T follicular helper cell (primary cell): ENCODE measurements at places on chromosomes 6 and 20.

- no peak for DNase-seq
These were observed 102.1 kb downstream of the UST start for GRCh38 chr6:148848915-148849314.

GRCh38 chr6:137801352-137802114, 65.5 kb upstream of the TNFAIP3 start:
- DNase-seq, result no peak

- no peak for DNase-seq
These were observed 13.0 kb downstream of the TBC1D32 start for GRCh38 chr6:121321282-121321681.

GRCh38 chr6:131182991-131183425, 47.7 kb downstream of the AKAP7 start:
- DNase-seq, result no peak

DNA sequence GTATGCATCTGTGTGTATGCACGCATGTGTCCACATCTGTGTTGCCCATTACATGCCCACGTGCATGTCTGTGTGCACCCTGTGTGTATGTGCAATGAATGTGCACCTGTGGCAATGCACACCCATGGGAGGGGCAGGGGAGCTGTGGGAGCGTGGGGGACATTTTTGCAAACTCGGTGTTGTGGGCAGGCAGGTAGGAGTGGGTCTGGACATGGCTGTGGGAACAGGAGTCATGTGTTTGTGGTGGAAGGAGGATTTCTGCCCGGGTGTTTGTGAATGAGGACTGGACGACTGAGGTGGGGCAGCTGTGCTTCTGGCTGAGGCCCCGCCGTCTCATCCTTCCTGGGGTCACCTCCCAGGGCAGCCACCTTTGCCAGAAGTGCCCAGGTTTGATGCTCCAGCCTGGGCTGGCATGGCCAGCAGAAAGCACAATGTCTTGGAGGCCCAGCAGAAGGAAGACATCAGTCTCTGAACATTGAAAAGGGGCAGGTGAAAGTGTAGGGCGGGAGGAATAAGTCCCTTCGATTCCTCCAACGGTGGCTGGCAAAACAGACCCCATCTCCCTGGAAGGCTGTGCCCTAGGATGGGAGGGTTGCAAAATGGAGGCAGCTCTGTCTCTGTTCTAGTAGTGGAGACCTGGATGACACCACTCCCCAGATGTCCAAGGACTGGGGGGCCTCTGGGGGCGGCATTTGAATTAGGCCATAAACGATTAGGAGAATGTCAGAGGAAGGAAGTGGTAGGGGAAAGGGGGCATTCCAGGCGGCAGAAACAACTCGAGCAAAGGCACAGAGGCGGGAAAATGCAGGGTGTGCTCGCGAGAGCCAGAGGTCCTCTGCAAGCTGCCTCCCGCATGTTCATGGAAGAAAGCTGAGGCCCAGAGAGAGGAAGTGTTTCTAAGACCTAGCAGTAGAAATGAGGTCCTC, 19.1 kb upstream of the ARMC12 start:
- DNase-seq, result no peak

DNA sequence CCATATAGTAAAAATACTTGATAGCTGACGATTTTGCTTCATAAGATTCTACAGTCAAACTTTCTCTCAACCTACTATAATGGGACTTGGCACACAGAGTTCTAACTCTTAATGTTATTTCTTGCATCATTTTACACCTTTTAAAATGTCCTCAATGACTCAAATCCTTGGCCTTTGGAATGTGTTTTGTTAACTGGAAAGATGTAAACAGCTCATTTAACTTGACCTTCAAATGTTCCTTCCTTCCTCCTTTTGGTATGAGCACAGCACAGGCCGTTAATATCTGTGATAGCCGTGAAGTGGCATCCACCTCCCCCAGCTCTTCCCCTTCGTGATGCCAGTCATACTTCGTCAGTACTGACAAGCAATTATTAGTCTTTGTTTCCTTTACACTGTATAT, 972.0 kb upstream of the CITED2 start:
- no peak for DNase-seq

- DNase-seq, result no peak
These were observed 89.7 kb downstream of the LY86 start for GRCh38 chr6:6678185-6678671.

DNA sequence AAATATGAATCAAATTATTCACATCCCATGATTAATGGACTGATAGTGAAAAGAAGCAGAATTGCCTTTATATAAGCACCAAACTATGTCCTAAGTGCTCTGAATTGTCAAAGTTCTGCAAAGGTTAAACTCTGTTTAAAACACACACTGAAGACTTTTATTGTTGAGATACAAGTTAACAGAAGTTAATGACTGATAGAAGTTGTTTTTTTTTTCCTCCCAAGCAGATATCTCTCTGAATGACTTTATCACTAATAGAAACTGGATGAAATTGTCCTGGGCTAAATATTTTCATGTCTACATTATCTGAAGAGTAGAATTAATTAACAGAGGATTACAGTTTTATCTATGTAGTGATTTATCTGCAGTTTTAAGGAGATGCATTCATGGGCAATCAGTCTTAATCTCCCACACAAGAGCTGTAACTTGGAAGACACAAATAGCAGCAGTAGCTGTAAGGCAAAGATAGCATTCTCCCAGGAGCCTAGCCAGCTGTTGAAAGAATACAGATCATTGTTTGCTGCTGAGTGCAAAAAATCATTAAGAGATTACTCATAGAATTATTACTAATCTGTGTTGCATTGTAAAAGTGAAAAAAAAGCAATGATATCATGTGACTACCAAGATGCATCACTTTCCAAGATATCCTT, 49.9 kb downstream of the BMP5 start:
- no peak for DNase-seq

- no peak for DNase-seq
These were observed 13.0 kb downstream of the ZHX3 start for GRCh38 chr20:41304424-41305079.

DNA sequence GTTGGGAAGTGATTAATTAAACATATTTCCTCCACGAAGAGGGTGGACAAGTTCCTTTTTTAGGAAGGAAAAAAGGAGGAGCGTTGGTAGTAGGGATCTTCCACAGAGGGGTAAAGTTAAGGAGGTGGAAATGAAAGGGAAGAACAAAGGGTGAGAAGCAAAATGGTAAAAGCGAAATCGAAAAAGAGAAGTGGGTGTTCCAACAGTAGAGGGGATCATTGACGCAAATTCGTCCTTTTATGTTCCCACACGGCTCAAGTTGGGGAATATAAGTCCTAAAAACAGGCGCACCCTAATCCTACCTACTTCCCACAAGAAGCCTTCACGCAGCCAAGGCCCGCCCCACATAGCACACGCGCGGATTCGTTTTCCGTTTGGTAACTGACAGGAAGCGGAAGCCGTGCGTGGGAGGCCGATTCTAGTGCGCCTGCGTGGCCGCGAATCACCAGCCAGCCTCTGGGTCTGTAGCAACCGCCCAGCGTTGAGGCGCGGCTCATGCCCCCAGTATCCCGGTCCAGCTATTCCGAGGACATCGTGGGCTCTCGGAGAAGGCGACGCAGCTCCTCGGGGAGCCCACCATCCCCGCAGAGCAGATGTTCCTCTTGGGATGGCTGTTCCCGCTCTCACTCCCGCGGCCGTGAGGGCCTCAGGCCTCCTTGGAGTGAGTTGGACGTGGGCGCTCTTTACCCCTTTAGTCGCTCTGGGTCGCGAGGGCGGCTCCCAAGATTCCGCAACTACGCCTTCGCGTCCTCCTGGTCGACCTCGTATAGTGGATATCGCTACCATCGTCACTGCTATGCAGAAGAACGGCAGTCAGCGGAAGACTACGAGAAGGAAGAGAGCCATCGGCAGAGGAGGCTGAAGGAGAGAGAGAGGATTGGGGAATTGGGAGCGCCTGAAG, at the start of gene NKAPL:
Gene NKAPL (plus strand): TSS at position 421 of the 901 bp plus-strand sequence. CDS start 75 bp downstream, at position 496.
- DNase-seq, result no peak

DNA sequence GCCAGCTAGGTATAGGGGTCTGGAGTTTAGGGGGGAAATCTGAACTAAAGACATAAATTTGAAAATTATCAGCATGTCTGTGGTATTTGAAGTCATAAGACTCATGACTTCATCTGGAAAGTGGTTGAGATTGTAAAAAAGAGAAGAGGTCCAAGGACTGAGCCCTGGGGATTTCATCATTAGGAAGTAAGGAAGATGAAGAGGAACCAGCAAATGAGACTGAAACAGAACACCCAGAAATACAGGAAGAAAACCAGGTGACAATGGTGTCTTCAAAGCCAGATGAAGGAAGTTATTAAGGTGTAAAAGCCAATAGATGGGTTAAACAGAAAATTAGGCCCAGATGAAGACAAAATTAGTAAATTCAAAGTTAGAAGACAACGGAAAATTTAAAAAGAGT, 49.1 kb upstream of the UBR2 start:
- no peak for DNase-seq

- no peak for DNase-seq
These were observed 23.3 kb upstream of the NHSL1 start for GRCh38 chr6:138522611-138523010.

- DNase-seq, result no peak
These were observed 215.3 kb downstream of the FOXA2 start for GRCh38 chr20:22369100-22369499.

- no peak for DNase-seq
These were observed 26.1 kb upstream of the HLA-E start for GRCh38 chr6:30463242-30463641.
